ENCODE measurements at places on chromosomes 12 and 14.

- DNase-seq = no peak
Measured at GRCh38 chr12:46677749-46678148, 148.0 kb downstream of the SLC38A4 start.

- no peak for DNase-seq
Measured at GRCh38 chr14:36083317-36083716, 93.2 kb downstream of the PTCSC3 start.

- no peak for DNase-seq
Measured at GRCh38 chr12:114762490-114763110, 78.6 kb upstream of the TBX3 start.

DNA sequence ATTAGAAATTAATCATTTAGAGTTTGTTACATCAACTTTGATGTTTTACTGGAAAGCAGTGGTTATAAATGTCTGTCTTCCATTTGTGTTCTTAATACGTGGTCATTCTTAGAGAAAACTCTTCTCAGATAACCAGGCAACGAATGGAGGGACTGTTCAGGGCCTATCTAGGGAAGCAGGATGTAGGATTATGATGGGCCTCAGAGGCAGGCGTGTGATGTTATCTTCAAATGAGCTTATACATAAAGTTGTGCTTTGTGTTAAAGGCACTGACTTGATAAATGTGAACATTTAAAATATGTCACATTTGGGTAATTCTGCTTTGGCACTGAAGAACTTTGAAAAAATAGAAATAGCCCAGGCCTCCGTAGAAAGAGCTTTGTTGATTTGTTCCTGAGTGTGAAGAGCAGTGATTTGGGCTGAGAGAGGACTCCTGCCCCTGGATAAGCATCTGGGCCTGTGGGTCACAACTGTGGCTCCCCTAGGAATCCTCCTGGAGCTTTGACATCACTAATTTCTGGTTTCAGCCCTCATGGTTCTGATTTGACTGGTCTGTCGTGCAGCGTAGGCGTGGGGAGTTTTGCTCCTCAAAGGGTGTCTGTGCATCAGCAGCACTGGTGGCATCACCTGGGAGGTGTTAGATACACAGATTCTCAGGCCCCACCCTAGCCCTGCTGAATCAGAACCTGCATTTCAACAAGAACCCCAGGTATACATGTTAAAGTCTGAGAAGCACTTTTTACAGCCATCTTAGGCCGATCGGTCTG, 55.4 kb downstream of the SAMD4A start:
- DNase-seq = peak; percentile 40
